Right renal pelvis (tissue), 4 donors: ENCODE measurements at places on chromosomes 5 and 9. TPM values are rescaled to one million over a fixed set of nuclear protein-coding genes. Genes with fewer than 3 reads are reported as not detected.

IL33 gene
- 11.9 TPM for polyA plus RNA-seq

PLPPR1 gene
- polyA plus RNA-seq, result 22.8 TPM

KCNV2 gene
- not detected for polyA plus RNA-seq

TICAM2 gene
- polyA plus RNA-seq, result 5.3 TPM

ORM2 gene
- polyA plus RNA-seq, result not detected

ENTPD8 gene
- polyA plus RNA-seq, result 0.52 TPM

ACO1 gene
- polyA plus RNA-seq, result 46.6 TPM

OR1J2 gene
- not detected for polyA plus RNA-seq

PTGS1 gene
- 5.6 TPM for polyA plus RNA-seq

ZNF658 gene
- polyA plus RNA-seq, result 7.8 TPM

ELAVL2 gene
- 3.6 TPM for polyA plus RNA-seq

TSSK1B gene
- polyA plus RNA-seq, result 0.13 TPM

DNA sequence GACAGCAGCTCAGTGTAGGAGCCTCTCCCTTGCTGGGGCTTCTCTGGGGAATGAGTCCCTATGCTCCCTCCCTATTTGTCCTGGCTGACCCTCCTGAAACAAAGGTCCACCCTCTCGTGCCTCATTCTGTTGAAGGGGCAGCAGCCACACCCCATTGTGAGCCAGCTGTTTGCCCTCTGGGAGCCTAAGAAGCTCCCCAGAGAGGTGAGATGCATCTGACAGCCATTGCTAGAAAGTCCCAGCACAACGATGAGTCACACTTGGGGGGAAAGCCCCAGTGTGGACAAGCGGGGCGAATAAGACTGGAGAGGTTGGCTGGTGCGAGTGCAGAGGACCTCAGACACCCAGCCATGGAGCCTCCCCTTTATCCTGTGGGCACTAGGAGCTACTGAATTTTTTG lies 101.4 kb downstream of the PPARGC1B start:
- no peak for DNase-seq

- DNase-seq, result no peak
Measured at GRCh38 chr9:13550519-13550918, 271.0 kb upstream of the MPDZ start.

GRCh38 chr5:91200692-91201091 lies 182.4 kb downstream of the ARRDC3 start:
- no peak for DNase-seq

DNA sequence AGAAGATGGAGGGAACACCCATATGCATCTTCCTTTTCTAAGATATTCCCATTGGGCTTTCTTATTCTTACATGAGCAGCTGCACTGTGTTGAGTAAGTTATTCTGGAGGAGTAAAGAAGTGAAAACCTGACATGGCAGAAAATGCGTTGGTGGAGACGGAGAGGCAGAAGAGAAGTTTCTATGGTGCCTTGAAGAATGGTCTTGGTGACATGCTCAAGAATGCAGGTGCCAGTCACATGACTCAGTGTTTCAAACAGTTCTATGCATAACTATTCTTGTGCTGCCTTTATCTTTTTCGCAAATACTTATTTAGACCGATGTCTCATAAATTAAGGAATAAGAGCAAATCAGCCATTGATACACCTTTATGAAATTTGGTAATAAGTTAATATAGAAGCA lies 377.8 kb upstream of the IRX2 start:
- DNase-seq, result no peak

DNA sequence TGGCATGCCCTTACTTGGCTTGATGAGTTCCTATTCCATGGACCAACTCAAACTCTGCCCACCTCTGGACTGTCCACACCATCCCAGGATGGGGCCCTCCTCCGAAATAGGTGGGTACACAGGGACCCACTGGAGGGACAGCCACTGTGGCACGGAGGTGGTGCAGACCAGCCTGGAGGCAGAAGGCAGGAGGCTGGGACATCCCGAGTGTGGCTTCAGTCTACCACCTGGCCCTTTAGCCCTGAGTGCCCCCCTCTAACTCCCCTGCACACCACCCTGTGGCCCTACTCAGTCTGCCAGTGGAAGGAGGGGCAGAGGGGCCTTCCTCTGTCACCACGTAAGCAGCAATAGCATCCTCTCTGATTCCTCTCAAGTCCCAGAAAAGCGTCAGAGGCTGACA lies 3.7 kb downstream of the IL3 start:
- DNase-seq, result no peak

DNA sequence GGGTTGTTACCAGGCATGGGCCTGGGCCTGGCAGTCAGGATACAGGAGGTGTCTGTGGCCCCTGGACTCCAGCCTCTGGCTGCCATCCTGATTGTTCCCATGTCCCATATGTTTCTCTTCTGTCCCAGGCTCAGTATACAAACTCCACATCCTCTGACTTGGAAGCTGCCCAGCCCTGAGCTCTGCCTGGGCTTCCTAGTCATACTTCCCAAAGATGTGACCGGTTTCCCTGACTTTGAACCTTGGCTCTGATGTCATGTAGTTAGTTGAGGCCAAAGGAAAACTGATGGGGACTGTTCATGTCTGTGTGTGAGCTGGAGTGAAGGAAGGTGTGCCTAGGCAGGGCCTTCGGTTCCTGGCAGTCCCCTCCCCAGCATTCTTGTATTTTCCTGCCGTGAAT lies 50.4 kb downstream of the CYSTM1 start:
- no peak for DNase-seq

DNA sequence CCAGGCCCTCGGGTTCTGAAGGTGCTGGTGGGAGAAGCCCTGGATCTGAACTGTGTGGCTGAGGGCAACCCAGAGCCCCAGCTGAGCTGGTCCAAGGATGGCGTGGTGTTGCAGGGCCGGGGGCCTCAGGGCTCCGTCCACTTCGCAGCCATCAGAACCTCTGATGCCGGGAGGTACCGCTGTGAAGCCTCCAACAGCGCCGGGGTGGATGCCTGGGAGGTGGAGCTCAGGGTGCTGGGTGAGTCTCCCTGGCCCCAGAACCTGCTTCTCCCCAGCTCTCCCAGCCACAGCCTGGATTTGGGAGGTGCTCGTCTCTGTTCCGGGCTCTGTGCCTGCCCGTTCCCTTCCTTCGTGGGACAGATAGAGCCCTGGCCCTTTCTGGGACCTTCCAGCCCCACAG lies 75.6 kb downstream of the HMCN2 start:
- DNase-seq, result no peak

DNA sequence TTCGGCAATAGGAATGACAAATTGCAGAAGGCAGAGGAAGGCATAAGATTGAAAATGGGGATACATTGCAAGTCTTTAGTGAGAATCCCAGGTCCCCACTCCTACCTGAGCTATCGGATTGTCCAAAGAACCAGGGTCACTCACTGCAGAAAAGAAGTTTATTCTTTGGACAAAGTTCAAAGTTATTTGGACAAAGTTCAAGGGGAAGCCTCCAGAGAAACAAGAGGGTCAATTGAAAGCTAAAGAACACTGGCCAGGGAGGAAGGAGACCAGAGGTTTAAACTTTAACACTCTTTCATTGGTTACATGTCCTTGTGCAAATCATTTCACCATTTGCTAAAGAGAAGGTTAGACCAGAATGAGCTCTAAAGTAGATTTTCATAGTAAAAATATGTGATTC lies 5.2 kb upstream of the UHRF2 start:
- no peak for DNase-seq

- no peak for DNase-seq
Measured at GRCh38 chr9:69147041-69147834, 26.8 kb upstream of the TJP2 start.

DNA sequence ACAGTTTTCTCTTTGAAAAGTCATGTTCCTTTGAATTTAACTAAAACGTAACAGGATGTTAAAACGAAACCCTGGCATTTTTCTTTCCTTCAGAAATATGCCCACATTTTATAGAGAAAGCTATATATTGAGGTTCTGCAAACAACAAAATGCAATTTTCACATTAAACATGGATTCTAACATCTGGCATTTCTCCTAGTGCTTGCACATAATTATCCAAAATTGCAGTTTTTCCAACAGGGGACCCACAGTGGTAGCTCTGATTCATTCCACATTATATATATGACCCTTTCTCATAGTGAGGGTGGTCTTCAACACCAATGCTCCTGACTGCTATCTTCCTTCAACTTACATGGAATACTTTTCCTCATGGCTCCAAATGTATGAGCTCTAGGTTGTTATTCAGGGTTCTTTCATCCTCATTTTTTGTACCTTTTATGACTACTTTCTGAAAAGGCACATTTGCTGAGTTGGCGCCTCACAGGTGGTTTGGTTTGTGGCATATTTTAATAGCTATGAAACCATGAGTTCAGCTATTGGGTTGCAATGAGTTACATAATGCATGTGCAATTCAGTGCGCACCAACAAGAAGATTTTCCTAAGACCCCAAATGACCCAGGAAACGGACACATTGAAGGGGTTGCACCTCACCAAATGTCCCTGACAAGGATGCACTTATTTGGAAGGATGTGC lies 551.7 kb downstream of the RAB3C start:
- DNase-seq, result no peak

- DNase-seq, result no peak
Measured at GRCh38 chr5:161745392-161745791, 59.9 kb downstream of the GABRA6 start.

- DNase-seq, result no peak
Measured at GRCh38 chr5:171413153-171413910, 6.1 kb upstream of the FGF18 start.

DNA sequence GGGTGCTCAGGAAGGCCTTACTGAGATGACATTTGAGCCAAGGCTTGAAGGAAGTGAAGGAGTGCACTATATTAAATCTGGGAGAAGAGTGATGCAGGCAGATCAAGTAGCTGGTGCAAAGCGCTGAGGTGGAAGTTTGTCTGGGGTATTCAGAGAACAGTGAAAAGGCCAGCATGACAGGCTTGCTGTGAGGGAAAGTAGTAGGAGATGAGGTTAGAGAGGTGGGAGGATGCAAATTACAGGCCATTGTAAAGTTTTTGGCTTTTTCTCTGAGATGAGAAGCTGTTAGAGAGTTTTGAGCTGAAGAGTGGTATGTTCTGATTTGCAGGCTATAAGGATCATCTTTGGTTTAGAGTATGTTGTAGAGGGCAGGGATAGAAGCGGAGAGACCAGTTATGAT lies 80.8 kb upstream of the GRHPR start:
- DNase-seq, result no peak

GRCh38 chr5:108418197-108418596 lies 36.3 kb upstream of the FBXL17 start:
- DNase-seq, result no peak

DNA sequence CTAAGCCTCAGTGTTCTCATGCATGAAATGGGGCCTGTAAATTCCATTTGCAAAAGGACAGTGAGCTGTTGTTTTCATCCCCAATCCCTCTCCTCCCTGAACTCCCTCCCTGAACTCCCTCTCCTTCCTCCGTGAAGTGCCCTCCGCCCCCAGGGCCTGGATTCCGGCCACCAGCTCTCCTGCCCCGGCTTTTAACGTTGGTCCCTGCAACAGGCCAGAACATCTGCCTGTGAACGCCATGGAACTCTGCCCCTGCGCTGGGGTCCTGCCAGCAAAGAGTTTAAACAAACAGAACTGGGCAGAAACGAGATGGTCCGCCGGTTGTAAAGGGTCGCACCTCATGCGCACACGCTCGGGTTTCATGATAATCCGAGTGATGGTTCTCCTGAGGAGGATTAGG lies 62.4 kb downstream of the SMIM23 start:
- no peak for DNase-seq

GRCh38 chr5:87074934-87075541 lies 192.6 kb upstream of the RASA1 start:
- no peak for DNase-seq

DNA sequence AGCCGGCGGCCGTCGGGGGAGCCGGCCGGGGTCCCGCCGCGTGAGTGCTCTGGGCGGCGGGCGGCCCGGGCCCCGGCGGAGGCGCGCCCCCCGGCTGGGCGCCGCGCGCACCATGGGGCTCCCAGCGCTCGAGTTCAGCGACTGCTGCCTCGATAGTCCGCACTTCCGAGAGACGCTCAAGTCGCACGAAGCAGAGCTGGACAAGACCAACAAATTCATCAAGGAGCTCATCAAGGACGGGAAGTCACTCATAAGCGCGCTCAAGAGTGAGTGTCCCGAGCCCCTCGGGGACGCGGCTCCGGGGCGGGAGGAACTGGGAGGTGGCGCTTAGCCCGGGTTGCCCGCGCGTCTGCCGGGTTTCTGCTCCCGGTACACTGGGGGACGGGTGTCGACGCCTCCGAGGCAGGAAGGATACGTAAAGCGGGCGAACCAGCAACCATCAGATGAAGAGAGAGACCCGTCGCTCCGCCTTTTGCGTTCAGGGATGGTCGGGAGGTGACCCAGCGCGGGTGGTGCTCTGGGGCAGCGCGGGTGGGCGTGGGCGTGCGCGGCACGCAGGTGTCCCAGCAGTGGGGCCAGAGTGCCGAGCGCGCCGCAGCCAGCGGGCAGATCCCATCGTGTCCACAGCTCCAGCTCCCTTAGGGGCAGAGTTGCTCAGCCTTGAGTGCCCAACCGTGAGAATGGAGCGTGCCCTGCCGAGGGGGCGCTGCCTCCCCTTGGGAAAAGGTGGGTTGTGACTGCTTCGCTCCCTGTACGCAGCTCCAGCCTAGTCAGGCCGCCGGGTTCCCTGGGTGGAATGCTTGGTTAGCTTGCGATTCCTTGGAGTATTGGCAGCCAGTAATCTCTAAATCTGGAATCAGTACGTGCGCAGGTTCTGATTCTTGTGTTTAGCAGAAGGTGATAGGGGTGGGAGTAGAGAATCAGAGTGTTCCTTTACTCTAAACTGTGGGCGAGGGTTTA lies 753 bp downstream of the ARHGAP26 start:
- peak; percentile 38 for DNase-seq

GRCh38 chr9:122297512-122297911 lies 32.8 kb downstream of the MRRF start:
- no peak for DNase-seq

DNA sequence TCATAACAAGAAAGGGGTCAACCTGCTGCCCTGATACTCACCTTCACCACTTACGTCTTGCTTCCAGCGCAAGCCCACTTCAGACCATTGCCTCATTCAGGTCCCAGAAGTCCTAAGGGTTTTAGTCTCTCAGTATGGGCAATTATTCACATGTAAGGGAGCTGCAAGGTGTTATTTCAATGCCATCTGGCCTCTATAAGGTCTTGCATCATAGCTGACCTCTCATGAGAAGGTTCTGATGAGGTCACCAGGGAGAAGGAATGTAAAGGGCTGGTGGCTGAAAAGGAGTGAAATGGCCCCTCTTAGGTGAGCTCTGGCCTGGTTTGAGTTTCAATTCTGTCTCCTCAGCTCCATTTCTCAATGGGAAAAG lies 1.5 kb upstream of the MARCHF3 start:
- no peak for DNase-seq

GRCh38 chr9:138052635-138053320 lies 175.2 kb downstream of the CACNA1B start:
- no peak for DNase-seq

GRCh38 chr5:94968507-94969095 lies 316.3 kb downstream of the MCTP1 start:
- peak; percentile 41 for DNase-seq

- no peak for DNase-seq
Measured at GRCh38 chr5:143713047-143714003, 98.6 kb upstream of the HMHB1 start.

DNA sequence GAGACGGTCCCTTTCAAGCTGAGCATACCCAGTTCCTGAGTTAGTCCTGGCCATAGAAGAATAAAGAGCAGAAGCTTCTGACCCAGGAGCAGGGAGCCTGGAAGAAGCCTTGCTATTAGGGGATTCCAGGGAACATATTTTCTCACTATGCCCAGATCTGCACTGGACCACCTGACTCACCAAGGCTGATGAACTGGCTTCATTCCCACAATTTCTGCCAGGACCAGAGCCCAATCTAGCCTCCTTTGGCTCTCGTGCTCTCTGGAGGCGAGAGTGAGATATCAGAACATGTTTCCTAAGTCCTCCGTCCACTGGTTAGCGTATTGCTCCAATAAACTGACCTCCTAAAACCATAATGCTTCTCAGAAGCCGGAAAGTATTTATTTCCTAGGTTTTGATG lies 9.9 kb downstream of the GABBR2 start:
- DNase-seq, result no peak
